Fibroblast of pulmonary artery (primary cell): ENCODE measurements at places on chromosomes 6 and 20.

- DNase-seq: no peak
Measured at GRCh38 chr6:30356536-30356935, 11.6 kb downstream of the RPP21 start.

DNA sequence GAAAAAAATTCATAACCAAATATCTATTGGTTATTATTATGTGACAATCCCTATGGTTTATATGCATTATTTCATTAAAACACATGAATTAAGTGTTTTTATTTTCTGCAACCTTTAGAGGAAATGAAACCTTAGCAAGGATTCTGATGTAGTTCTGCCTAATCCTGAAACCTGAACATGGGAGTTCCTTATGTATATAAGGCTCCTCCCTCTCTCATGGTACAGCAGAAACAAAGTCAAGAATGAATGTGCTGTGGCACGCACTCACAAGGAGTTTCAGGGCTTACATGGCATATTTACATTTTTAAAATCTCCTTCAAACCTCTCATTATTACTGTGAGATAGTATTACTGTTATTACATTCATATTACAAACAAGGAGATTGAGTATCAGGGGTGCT, 426.4 kb upstream of the CITED2 start:
- no peak for DNase-seq

- DNase-seq: peak; percentile 87
Measured at GRCh38 chr6:122789182-122790027, at the start of gene SMPDL3A. TSS of gene SMPDL3A (plus strand) at chr6:122789258. CDS start at chr6:122789347, 89 bp downstream.

GRCh38 chr6:49646130-49646824, 9.6 kb upstream of the RHAG start:
- DNase-seq: no peak

DNA sequence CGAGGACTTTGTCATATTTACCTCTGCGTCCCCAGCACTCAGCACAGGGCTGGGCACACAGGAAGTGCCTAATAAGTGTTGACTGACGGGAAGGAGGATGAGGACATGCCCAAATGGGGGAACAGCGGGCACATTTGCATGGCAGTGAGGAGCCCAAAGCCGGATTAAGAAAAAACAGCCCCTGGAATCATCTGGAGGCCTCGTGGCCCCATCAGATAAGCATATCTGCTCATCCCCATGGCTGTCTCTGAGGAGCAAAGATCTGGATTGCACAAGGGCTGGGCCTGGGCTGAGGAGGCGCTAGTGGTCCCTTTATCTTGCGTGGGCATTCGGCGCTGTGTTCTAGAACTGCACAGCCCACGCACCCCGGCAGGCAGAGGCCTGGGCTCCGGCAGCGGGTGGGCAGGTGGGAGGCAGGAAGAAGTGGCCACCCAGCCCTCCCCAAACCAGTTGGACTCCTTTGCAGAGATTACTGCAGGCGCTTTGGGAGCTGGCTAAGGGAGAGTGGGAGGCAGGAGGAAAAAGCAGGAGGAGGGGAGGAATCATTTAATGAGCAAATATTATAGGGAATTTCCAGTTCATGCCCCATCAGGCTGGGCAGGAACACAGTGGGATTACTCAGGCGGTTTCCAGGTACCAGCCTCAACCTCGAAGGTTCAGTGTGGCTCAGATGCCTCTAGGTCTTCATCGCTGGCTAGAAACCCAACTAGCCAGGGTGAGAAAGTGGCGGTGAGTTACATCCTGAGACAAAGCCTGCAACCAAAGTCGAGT, 108.1 kb downstream of the CEBPB start:
- DNase-seq: no peak

GRCh38 chr6:88458662-88459061, 292.5 kb upstream of the CNR1 start:
- no peak for DNase-seq

DNA sequence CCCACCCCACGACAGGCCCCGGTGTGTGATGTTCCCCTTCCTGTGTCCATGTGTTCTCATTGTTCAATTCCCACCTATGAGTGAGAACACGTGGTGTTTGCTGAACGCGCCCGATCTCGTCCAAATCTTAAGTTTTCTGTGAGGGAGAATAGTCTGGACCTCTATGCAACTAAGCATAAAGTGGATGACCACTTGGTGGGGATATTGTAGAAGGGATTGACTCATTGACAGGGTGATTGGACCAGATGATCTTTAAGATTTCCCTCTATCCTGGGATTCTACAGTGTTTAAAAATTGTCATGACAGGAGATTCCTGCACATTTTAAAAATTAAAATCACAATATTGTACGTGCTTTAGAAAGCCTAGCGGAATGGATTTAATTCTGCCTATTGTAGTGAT, 141.3 kb downstream of the TRMT11 start:
- DNase-seq: no peak
